ENCODE measurements at places on chromosomes 5 and 9.

DNA sequence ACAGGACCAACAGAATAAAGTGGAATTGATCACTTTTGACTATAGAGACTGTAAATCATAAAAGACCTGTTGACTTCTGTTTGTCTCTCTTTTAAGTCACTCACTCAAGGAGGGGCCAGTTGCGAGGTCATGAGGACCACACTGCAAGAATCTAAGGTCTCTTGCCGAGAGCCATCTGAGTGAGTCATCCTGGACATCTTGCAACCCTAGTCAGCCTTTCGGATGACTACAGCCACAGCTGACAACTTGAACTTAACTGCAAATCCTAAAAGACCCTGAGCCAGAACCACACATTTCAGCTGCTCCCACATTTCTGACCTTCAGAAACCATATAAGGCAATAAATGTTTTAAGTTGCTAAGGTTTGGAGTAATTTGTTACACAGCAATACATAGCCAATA is 129.7 kb upstream of the RAD23B start:
- DNase-seq, result no peak

DNA sequence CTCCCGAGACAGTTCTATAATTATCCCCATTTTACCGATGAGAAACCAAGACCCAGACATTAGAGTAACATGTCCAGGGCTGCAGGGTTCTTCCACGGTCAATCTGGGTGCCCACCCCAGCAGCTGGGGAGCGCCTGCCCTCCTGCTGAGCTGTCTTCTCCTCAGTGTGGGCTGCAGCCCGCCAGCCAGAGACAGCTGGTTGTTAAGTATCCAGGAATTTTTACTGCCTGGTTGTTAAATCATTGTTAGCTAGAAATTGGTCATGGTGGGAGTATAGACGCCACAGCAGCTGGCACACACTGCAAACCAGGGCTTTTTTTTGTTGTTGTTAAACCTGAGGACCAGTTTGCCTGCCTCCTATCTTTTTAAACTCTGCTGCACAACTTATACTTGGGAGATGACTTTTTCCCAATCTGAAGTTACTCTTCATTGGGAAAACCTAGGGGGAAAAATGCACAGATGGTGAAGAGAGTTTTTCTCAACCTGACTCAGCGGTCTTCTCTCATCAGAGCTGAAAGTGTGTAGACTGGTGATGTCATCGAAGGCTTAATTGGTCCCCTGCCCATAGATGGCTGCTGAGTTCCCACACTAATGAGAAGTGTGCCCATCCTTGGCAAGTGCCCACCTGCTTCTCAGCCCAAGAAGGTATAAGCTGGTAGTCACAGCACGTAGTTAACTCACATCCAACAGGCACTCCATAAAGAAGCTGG is 208.6 kb downstream of the DRD1 start:
- no peak for DNase-seq

DNA sequence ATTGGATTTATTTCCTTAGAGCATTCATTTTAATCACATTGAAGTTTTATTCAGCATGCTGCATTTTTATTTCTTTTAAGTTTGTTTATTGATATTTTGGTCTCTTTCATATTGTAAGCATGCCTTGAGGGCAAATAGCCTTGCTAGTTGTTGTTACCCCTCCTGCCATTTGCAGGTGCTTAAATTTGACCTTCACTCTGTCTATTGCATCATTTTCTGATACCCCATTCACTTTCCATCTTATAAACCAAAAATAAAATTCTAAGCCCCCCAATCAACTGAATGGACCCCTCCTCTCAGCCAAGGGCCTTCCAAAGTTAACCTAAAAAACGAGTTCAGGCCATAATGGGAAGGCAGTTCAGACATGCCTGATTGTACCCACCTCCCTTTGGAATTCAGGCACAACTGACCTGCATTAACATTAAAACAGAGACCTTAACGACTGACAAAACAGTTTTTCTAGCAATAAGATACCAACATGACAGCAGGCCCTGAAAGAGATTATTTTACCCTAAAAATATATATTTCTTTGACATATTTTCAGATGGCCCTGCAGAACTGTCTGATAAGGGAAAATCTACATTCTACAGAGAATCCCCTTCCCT is 32.1 kb downstream of the TARS1 start:
- no peak for DNase-seq

DNA sequence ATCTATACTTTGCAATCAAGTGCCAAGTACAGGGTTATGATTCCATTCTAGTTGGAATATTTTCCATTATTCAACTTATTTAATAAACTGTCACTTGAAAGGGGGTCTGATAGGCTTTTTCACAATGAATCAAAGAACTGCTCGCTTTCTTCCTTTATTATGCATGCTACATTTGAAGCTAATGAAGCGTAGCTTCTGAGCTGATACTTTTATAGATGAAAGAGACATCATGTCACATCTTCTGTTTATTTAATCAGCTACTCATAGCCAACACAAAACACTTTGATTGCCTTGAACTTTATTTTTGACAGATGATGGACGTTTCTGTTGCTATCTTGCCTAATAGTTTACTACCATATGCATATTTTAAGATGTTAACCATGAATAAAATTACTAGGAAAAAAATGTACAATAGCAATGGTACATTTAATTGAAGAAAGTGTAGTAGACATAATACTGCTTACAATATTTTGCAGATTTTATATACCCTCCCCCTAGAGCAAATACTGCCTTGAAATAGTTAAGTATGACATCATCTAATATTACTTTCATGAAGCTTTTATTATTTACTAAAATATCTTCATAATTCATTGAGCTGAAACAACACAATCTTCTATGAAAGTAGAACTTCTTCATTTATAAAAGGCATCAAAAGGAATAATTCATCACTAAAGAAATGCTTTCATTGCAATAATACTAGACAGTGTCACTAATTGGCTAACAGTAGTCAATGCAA is 529.3 kb upstream of the TYRP1 start:
- DNase-seq, result no peak

- no peak for DNase-seq
Observed at GRCh38 chr5:90383903-90384302, 25.7 kb downstream of the CETN3 start.

- DNase-seq, result no peak
Observed at GRCh38 chr5:34672196-34672595, 16.1 kb downstream of the RAI14 start.

DNA sequence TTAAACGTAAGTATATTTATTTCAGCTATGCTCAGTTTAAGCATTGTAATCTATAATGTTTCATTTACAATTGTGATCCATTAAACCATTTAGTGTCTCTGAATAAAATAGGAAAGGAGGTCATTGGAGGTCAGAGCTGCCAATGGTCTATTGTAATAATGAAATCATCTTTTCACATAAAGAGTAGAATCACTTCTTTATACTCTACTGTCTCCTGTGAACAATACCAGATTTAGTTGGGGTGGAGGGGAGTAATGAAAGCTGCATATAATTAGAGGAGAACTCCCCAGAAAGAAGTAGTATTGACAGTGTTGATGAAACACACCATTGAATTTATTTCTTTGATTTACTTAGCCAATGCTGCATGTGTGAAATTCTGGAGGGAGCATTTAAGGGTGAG is 35.1 kb upstream of the ZFYVE16 start:
- DNase-seq, result no peak

GRCh38 chr9:112520069-112520468 is 33.4 kb downstream of the KIAA1958 start:
- DNase-seq, result no peak

GRCh38 chr9:36791222-36791950 is 218.7 kb downstream of the MELK start:
- DNase-seq, result no peak

DNA sequence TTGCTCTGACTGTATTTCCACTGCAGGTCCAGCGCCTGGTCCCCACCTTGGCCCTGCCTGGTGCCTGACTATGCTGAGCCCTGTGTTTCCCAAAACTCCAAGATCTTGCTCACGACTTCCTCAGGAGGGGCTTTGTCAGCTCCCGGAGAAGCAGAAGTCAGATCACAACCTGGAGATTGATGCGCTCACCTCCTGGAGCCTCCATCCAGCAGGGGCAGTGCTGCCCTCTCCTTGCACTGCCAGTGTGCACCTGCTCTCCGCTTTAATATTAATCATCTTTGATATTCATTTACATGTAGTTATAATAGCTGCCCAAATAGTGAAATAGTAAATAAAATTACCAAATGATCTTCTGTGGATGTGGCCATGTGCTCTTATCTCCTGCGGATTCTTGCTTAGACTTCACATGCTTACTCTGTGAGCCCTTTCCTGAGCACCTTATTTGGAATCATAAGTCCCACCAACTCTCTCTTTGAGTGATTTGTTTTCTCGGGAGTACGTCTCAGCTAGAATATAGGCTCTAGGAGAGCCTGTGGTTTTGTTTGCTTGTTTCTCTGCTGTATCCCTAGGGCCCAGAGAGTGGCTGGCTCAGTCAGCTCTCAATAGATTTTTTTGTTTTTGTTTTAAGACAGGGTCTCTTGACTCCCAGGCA is 17.4 kb downstream of the MAML1 start:
- DNase-seq, result no peak

GRCh38 chr9:68496356-68496755 is 44.3 kb downstream of the TMEM252 start:
- no peak for DNase-seq

DNA sequence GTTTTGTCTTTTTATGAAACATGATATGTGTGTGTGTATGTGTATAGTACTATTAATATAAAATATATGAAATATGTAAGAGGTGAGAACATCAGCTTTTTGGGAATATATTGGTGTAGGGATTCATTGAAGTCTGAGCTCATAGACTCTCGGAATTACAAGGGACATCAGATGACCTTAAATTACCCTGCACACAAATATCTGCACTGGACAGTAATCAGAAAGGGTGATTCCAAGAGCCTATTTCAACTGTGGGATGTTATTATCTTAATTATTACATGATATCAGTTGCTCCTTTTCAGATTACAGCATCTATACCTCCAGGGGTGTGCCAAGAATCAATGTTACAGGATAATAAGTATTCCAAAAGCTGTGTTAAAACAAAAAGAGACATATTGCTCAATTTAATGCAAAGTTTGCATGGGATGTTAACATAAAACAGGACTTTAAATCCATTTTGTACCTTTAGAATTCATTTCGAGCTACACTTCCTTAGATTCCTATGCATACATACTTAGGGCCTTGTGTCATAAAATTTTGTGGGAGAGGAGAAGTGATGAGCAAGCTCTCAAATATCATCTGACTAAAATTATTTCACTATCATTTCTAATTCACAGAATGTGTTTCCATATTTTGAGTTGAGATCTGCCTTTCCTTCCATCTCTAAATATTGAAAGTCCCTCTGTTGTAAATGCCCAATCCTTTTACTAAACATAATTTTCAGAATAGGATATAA is 365.2 kb downstream of the BRINP1 start:
- DNase-seq, result no peak

GRCh38 chr9:127874301-127875221 is 2.9 kb downstream of the AK1 start:
- no peak for DNase-seq
